IPS-NIHi11 (cell line): ENCODE measurements at places on chromosomes 6 and 20.

GRCh38 chr20:33333616-33334015, 50.6 kb downstream of the BPIFB1 start:
- DNase-seq: no peak

DNA sequence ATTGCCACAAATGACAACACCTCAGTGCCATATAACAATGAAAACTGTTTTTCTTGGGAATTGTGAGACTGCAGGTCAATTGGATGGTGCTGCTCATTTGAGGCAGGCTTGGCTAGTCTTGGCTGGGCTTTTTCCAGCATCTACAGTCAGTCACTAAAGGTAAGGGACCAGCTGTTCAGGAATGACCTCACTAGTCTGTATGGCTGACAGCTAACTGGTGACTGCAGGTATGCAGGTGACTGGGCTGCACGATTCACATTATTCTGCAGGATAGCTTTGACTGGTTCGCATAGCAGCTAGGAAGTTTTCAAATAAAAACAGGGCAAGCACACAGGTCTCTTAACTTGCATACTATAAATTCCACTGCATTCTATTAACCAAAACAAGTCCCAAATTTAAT, 22.1 kb upstream of the HMGCLL1 start:
- no peak for DNase-seq

DNA sequence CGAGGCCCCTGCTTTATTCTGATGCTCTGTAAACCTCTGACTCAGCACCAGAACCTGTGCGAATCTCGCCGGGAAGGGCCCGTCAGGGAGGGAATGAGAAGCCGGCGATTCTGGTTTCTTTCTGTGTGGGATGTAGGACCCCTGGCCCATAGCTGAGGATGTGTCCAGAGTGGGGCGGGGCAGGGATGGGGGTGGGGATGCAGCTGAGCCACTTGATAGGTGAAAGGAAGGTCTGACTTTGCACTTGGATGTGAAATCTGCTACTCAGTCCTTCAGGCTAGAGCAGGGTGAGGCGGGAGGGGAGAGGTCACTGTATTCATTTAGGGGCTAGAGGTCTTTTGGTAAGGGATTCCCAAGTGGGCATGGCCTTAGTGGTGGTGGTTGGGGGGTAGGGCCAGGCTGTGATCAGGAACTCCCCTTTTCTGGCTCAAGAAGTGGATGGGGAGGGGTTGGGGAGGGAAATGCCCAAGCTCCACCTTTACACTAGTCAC, 2.3 kb downstream of the TOX2 start:
- no peak for DNase-seq

- no peak for DNase-seq
These were observed 36.0 kb upstream of the EEF1A1 start for GRCh38 chr6:73556836-73557235.

DNA sequence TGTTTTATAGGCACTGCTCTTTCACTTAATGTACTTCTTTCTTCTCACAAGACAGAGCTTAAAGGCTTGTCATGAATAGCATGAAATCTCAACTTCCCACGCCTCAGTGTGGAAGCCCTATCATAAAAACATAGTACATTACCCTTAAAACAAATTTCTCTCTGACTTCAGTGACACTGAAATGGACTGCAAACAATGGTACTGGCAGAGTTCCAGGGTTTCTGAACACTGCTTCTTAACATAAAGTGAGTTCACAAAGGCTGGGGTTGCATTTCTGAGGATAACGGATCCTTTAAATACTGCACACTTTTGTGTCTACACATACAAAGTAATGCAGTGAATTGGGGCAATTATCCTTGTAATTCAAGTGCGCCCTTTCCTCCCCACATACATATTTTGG, 32.3 kb upstream of the PLEKHG1 start:
- DNase-seq: no peak

DNA sequence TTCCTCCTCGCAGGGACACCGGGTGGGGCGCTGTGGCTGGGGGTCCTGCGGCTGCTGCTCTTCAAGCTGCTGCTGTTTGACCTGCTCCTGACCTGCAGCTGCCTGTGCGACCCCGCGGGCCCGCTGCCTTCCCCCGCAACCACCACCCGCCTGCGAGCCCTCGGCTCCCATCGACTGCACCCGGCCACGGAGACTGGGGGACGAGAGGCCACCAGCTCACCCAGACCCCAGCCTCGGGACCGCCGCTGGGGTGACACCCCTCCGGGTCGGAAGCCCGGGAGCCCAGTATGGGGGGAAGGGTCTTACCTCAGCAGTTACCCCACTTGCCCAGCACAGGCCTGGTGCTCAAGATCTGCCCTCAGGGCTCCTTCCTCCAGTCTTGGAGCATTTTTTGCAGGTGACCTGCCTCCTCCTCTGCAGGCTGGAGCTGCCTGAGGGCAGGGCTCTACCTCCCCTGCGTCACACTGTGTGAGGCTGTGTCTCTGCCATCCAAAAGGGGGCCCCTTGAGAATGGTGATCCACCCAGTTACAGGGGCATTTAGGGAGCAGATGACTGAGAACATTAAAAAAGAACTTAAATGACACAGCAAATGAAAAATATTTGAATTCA, 3.9 kb upstream of the CNPY3 start:
- peak; percentile 34 for DNase-seq

- DNase-seq: no peak
These were observed 10.1 kb upstream of the SRC start for GRCh38 chr20:37335642-37336368.

GRCh38 chr6:114249522-114249921, 93.3 kb downstream of the HS3ST5 start:
- no peak for DNase-seq

- no peak for DNase-seq
These were observed 43.4 kb upstream of the ATXN1 start for GRCh38 chr6:16804546-16805242.
